ENCODE measurements at places on chromosomes 1 and 21.

- DNase-seq, result no peak
These were observed 32.9 kb upstream of the JUN start for GRCh38 chr1:58816747-58817221.

DNA sequence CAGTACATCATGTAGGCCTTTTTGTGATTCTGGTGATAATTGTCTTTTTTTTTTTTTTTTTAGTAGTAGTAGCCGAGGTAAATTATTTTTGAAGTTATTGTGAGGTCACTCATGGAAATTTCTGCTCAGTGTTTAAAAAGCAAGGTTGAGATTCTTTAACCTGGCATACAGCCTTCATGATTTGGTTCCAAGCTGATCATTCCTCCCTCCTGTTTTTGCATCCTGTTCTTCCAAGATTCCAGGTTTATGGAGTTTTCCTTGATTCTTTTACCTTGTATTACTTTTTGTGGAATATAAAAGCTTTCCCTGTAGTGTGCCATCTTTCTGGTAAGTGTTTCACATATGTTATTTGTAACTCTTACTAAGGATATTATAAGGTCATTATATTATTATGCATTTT lies 9.1 kb downstream of the ZFYVE9 start:
- DNase-seq, result no peak

DNA sequence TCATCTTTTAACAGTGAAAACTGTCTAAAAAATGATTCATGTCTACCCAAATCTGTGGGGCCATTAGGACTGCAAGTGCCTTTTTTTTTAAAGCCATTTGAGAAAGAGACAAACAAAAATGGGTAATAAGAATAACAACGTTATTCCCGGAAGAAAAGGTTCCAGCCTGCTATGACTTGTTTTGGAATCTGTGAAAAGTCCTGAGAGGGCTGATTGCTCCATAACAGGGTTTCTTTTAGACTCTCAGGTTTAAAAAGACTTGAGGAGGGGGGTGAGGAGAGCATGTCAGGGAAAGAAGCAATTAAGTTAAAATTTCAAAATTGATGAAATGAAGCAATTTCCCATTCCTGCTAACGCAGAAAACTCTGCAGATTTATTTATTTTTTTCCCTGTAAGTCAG lies 56.4 kb downstream of the CACHD1 start:
- DNase-seq, result no peak

DNA sequence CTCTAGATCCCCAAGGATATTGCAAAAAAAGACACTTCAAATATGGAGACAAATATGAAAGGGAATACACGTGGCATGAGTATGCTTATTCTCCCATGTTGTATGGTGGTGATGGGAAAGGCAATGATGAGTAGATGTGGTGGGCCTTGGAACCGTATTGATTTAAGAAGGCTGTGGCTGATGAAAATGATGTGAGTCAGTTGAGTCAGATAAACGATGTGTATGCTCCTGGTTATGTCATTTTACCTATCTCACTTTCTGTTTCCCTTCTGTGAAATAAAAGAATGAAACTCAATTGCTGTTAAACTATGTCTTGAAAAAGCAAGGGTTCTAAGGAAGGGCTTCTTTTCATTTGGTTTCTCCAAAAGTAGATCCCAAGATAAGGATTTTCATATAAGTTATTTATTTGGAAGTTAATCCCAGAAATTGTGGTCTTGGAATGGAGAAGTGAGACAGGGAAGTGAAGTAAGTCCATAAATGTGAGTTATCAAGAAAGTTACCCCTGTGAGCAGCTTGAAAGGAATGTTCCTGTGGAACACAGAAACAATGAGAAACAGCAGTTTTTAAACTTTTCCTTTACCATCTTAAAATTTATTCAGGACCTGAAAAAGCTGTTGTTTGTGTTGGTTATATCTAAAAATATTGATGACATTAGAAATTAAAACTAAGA lies 292.0 kb downstream of the DUSP10 start:
- no peak for DNase-seq

- no peak for DNase-seq
These were observed 115.7 kb downstream of the KCNJ6 start for GRCh38 chr21:37800456-37801061.

- DNase-seq, result no peak
These were observed 33.5 kb upstream of the MRPS6 start for GRCh38 chr21:34039678-34040382.

- DNase-seq, result no peak
These were observed 25.5 kb upstream of the PSMG1 start for GRCh38 chr21:39208624-39209333.

DNA sequence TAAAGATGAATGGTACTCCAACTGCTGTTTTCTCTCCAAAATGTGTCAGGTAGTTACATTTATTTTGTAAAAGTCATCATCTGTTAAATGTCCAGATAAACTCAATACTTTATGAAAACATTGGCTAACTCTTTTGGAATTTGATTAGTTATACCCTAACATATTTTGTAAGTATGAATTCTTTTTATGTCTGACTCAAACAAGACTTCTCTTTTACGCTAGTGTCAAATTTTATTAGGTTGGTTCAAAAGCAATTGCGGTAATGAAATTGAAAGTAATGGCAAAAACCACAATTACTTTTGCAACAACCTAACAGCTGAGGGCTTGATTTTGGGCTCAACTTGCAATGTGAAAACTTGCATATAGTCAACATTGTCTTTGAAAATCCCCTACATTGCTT lies 41.0 kb upstream of the USP25 start:
- DNase-seq, result no peak

- DNase-seq, result no peak
These were observed 112.5 kb upstream of the RAB4A start for GRCh38 chr1:229158341-229158921.

GRCh38 chr1:225253173-225253572 lies 174.7 kb downstream of the LBR start:
- DNase-seq, result no peak

- no peak for DNase-seq
These were observed 553.4 kb downstream of the LTN1 start for GRCh38 chr21:28439251-28439650.

- DNase-seq, result no peak
These were observed 10.6 kb upstream of the SLC19A1 start for GRCh38 chr21:45552696-45553391.

DNA sequence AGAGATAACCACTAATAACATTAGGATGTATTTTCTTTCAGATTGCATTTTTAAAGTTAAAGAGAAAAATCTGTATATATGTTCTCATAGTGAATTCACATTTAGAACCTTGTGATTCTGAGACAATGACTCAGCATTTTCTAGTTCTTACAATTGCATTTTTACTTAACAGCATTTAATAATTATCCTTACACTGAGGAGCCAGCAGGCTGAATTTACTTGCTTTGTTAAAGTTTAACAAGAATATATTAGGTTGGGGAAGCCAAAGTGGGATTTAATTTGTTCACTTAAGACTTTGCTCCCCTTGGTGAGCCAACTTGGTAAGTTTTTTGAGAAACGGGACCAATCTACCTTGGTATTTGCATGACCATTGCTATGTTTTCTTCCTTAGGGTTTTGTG lies 4.5 kb downstream of the PATJ start:
- no peak for DNase-seq

GRCh38 chr1:8679395-8679800 lies 138.0 kb downstream of the RERE start:
- DNase-seq, result no peak

DNA sequence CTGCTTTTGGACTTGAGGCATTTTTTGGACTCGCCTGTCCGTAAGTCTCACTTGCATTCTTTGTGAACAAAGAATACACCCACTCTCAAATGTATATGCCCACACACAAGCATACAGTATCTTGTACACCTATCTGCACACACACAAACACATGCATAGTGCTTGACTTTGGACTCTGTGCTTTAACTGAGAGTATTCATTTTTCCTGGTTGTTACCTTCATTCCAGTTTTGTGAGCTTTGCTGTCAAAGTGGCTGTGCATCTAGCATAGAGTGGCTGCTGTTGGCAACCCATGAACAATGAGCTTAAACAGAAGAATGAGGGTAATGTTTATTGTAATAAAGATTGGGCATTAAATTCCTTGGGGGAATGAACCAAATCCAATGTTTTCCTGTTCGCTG lies 199.0 kb downstream of the PDE4B start:
- DNase-seq, result no peak

DNA sequence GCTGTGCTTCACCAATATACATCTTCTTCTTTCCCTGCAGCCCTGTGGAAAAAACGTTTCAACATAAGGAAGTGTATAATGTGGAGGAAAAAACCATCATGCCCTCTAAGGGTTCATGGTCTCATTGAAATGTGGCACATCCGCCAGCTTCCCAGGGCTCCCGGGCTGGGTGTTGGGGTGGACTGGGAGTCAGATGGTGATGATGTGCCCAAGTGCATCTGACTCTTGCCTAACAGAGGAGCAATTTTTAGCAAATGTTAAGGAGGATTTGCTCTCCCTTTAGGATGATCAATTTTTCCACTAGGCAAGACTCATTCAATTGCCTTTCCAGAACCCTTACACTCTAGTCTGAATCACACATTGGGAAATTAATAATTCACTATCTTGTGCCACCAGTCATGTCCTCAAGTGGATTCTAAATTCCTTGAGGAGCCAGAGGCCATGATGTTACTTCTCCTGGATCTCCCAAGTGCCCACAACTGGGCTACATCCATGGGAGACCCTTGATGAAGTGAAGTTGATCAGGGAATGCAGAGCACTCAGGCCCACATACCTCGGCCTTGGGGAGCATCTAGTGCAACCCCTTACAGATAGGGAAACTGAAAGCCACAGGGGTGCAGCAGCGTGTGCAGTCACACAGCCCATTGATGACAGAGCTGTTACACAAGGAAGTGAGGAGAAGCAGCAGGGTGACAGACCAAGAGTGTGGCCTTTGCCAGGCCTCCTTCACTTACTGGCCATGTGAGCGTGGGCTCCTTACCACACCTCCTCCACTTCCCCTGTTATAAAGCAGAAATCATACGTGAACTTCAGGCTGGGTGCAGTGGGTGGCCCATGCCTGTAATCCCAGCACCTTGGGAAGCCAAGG lies 100.0 kb upstream of the SLC44A3 start:
- DNase-seq, result no peak

DNA sequence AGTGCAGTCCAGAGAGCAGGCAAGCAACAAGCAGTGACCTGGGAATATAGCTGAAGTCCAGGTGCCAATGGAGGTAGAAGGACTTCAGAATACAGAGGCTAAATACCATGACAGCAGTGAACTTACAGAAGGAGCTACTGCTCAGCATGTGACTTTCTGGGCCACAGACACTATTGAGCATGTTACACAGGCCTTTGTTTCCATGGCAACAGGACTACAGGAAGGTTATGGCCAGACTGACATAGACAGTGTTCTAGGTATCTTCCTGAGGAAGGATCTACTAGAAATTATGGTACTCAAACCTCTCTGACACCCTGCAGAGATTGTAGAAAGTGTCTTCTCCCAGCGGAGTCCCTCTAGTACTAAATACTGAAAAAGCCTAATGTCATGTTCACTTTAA lies 11.0 kb downstream of the OR2M5 start:
- no peak for DNase-seq

- DNase-seq, result no peak
These were observed 1.4 kb downstream of the NID1 start for GRCh38 chr1:236063551-236063918.

- DNase-seq, result no peak
These were observed 53.1 kb upstream of the GPR37L1 start for GRCh38 chr1:202069662-202070061.
